Liver (tissue), 10 donors: ENCODE measurements at places on chromosomes 5 and 9.

DNA sequence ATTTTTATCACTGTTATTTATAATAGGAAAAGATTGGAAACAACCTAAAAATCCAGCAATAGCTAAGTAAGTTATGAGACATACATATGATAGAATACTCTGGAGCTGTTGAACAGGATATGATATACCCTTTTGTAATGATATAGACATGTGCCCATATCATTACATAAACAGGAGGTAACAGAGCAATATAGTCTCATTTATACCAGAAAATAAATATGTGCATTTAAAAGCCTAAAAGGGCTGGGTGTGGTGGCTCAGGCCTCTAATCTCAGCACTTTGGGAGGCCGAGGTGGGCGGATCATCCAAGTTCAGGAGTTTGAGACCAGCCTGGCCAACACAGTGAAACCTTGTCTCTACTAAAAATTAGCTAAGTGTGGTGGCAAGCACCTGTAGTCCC is 2.3 kb upstream of the FABP6 start:
- DNase-seq, result no peak

GRCh38 chr5:146507428-146507827 is 8.6 kb downstream of the GPR151 start:
- DNase-seq, result no peak

DNA sequence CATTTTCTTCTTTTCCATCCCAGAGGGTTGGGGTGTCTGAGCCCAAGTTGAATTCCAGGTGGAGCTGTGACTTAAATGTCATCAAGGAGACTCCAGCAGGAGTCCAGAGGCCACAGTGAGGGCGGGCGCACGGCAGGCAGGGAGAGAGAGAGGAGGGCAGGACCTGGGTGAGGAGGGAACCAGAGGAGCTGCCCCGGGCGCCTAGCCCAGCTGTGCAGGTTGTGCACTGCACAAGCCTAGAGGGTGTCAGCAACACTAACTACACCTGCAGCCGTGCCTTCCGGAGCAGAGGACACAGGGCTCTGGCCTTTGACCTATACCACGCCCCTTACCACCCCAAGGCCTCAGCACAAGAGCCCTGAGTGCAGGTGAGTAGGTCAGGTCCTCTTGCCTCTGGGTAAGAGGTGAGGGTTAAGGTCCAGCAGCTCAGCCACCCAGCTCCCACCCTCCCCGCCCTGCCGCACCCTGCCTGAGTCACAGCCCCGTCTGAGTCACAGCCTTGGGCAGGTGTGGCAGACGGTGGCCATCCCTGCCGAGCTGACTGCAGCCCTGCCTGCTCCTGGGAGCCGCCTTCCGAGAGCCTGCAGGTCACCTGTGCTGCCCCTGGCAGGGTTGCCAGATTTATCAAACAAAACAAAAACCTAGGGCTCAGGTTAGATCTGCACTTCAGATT is 6.4 kb upstream of the AGPAT2 start:
- peak; percentile 66 for DNase-seq

DNA sequence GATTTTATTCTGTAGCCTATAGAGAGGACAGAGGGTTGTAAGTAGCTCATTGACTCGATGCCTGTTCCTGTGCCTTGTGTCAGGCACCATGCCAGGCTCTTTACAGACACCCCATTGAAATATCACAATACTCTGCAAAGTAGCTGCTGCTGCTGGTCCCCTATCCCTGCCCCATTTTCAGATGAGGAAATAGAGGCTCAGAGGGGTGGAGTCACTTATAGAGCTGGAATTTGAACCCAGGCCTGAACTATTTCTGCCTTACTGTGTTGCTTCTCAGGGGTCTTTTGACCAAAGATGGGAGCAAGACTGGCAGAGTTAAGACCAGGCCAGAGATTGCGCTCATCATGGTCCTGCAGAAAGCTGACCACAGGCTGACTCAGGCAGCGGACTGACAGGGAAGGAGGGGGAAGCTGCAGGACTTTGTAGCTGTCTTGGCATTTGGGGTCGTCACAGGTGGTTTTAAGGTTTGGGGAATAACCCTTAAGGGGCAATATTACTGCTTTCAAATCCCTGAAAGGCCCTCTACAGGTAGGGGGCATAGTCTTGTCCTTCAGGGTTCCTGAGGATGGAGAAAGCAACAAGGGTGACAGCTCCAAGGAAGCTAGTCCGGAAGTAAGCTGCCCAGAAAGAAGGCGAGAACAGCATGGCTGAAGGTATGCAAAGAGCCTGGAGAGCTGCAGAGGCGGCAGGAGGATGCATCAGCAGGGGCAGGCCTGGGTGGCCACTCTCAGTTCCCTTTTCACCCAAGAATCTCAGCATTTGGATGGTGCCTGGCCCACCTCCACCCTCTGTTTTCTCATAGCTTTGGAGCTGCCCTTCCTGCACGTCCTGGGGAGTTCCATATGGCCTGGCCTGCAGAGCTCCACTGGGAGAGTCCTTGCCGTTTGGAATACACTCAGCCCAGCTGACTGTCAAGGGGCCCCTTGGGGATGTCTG is 18.3 kb upstream of the NDST1 start:
- DNase-seq, result no peak

GRCh38 chr5:142716963-142717362 is 31.1 kb upstream of the FGF1 start:
- no peak for DNase-seq

DNA sequence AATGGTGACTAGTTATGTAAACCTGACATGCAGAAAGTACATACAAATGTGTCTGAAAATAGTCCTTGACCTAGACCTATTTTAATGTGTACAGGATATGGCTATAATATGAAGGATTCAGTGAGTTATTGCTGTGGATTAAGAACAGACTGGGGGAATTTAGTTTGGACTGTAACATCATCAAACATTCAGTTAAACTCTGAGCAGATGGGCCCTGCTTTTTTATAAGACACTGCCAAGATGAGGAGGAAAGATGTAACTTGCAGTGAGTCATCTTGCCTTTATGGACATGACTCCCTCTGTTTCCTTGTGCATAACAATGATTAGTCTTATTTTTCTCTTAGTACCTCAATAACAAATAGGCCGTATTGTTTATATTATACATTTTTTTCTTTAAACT is 12.2 kb downstream of the PPP3R2 start:
- no peak for DNase-seq

DNA sequence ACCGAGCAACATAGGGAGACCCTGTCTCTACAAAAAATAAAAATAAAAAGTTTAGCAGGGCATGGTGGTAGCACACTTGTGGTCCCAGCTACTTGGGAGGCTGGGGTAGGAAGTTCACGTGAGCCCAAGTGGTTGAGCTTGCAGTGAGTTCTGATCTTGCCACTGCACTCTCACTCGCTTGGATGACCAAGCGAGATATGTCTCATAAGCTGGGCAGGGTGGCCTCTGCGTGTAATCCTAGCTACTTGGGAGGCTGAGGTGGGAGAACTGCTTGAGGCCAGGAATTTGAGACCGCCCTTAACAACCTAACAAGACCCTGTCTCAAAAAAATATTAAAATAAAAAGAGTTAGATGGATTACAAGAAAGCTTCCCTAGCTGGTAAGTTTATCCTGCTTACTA is 32.5 kb downstream of the RASA1 start:
- DNase-seq, result no peak

DNA sequence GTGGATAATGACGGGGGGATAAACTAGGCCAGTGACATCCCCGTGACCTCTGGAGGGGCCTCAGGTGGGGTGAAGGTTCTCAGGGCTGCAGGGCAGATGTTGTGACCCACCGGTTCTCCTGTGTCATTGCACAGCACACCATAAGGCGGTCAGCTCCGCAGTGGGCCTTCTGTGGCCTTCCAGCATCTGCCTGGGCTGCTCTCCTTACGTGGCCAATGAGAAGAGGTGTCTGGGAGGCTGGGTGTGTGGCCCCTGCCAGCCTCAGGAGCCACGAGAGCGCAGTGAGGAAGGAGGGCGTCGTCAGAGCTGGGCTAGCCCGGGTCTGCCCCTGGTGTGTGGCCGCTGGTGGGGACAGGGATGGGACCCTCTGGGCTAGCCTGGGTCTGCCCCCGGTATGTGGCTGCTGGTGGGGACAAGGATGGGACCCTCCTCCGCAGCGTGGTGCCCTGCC is 48.7 kb downstream of the COL5A1 start:
- no peak for DNase-seq

DNA sequence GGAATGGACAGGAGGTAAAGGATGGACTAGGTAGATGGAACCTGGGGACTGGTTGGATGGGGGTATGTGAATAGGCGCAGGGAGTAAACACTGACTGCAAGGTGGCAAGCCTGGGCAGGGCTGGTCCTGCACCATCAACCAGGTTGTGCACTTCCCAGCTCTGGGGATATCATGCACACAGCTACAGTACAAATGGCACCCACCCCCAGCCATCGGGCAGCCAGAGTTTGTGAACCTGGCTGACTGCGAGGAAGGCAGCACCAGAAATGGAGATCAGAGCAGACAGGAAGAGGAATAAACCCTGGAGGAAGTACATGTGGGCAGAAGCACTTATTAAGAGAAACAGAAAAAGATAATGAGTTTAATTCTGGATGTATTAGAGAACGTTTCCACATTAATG is 229.1 kb downstream of the ESM1 start:
- no peak for DNase-seq

DNA sequence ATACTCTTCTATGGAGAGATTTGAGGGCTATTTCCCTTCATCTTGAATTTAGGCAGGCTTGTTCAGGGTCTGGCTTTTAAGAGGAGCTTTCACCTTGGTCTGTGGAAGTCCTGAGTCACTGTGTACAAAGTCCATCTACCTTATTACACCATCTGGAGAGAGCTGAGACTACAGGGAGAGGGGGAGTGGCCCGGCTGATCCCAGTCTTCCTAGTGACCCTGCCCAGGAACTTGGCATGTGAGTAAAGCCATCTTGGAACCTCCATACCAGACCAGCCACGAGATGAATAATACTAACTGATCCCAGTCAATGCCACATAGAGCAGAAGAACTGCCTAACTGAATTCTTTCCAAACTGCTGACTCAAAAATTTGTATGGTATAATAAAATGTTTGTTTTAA is 8.4 kb upstream of the IL6ST start:
- DNase-seq, result no peak

DNA sequence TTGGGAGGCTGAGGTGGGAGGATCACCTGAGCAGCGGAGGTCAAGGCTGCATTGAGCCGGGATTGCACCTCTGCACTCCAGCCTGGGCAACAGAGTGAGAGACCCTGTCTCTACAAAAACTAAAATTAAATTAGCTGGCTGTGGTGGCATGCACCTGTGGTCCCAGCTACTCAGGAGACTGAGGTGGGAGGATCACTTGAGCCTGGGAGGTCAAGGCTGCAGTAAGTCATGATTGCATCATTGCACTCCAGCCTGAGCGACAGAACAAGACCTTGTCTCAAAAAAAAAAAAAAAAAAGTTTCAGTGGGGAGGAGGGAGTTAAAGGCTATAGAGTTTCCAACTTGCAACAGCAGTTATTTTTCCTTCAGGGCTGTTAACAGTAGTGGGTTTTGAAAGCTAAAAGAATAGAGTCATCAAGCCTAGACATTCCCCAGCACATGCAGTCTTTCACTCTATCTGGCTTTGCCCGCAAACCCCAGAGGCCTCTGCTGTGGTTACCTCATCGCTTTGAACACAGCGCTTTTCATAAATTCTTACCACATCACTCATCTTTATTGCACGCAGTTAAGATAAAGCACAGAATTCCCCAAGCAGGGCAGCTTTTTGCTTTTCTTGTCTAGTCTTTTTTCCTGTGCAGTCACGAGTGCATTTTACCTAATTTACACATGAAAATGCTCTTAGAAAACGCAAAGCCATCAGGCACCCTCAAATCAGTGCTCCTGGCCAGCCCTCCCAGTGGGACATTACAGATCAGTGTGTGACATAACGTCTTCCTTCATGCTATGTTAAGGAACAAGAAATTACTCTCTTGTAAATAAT is 8.7 kb upstream of the SLC2A8 start:
- no peak for DNase-seq

DNA sequence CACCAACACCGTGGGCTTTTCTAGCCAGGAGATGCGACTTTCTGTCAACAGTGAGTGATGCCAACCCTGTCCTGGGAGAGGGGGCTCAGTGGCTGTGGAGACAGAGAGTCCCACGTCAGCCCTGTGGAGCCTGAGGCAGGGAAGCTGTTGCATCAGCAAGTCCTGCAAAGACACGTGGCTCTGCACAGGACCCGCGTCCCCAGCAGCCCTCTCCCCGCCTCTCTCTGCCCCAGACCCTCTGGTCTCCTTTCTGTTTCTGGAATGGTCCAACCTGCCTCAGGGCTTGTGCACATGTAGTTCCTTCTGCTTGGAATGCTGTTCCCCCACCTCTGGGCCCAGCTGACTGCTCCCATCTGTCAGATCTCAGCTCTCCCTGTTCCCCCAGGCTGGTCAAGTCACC is 60.4 kb downstream of the HMCN2 start:
- no peak for DNase-seq

- no peak for DNase-seq
Measured at GRCh38 chr5:77867194-77867691, 91.1 kb upstream of the TBCA start.
